ENCODE measurements at places on chromosomes 12 and 14. TPM values are rescaled to one million over a fixed set of nuclear protein-coding genes. Genes with fewer than 3 reads are reported as not detected.

- DNase-seq = no peak
- no peaks in the 10 kb centered on the region for H3K27me3 ChIP-seq
- no peaks in the 10 kb centered on the region for H3K36me3 ChIP-seq
- no peak overlapping the region for H3K27ac ChIP-seq
Measured at GRCh38 chr12:54526812-54527630, 22.4 kb upstream of the PDE1B start.

- no peaks in the 10 kb centered on the region for H3K27me3 ChIP-seq
- no peaks in the 10 kb centered on the region for H3K36me3 ChIP-seq
- H3K4me1 ChIP-seq = no peaks in the 10 kb centered on the region
- DNase-seq = no peak
- no peak overlapping the region for H3K27ac ChIP-seq
- H3K4me3 ChIP-seq = no peak overlapping the region
Measured at GRCh38 chr12:6428326-6428725, 16.4 kb upstream of the CD27 start.

DNA sequence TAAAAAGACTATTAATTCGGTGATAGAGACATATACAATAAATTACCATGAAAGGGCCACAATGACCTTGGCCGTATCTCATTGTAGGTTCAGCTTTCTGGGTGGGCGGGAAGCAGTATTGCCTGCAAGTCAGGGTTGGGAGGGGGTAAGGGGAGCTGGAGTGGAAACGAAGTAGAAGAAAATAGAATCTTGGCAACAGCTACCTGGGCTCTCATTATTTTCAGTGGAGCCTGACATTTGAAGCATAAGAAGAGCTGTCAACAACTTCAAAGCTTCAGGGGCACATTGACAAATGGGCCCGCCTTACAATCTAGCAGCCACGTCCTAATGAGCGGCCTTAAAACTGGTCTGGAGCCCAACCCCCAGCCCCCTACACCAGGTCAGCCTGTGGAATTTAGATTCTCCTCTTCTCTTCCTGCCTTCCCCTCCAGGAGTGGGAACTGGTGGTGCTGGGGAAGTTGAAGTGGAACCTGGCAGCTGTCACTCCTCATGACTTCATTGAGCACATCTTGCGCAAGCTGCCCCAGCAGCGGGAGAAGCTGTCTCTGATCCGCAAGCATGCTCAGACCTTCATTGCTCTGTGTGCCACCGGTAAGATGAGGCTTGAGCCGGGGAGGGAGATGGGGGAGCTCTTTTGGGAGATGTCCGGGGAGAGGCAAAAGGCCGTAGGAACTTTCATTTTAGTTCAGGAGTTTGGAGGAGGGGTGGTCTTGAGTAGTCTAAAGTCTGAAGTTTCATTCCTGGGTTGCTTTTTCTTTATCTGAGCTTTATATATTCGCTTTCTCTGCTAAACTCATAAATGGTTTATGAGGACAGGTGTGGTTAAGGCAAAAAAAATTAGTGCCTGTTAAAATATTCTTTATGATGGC is 5.0 kb downstream of the CCND2 start:
- peaks cover 13% of the 10 kb centered on the region for H3K4me1 ChIP-seq
- H3K27me3 ChIP-seq = no peaks in the 10 kb centered on the region
- H3K36me3 ChIP-seq = peaks cover 7% of the 10 kb centered on the region

GRCh38 chr12:91129662-91130362 is 18.5 kb upstream of the LUM start:
- DNase-seq = no peak
- H3K27ac ChIP-seq = no peak overlapping the region
- no peaks in the 10 kb centered on the region for H3K36me3 ChIP-seq
- no peaks in the 10 kb centered on the region for H3K27me3 ChIP-seq

- H3K36me3 ChIP-seq = no peaks in the 10 kb centered on the region
- no peaks in the 10 kb centered on the region for H3K27me3 ChIP-seq
- H3K4me1 ChIP-seq = no peaks in the 10 kb centered on the region
- no peak overlapping the region for H3K27ac ChIP-seq
- no peak overlapping the region for H3K4me3 ChIP-seq
Measured at GRCh38 chr12:106113042-106113441, 25.7 kb downstream of the NUAK1 start.

Gene ACVR1B
- 24.2 TPM for total RNA-seq

DNA sequence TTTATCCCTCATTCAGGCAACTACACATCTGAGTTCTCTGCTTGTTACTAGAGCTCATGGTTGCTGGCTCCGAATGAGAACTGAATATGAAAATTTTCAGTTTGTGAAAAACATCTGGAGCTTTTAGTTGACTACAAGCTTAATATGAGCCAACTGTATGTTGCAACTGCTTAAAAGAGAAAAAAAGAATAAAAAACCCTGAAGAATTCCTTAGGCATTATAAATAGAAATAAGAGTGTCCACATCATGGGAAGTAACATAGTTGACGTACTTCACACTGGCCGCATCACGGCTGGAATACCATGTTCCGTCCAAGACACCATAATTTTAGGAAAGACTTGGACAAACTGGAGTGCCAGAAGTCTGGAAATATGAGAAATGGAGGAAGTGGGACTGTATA is 57.9 kb downstream of the PDE3A start:
- H3K4me1 ChIP-seq = no peaks in the 10 kb centered on the region
- no peaks in the 10 kb centered on the region for H3K36me3 ChIP-seq
- H3K4me3 ChIP-seq = no peak overlapping the region
- H3K27ac ChIP-seq = no peak overlapping the region
- no peak for DNase-seq

Gene CLEC4D
- total RNA-seq = not detected
